ENCODE measurements at places on chromosomes 2 and 18.

DNA sequence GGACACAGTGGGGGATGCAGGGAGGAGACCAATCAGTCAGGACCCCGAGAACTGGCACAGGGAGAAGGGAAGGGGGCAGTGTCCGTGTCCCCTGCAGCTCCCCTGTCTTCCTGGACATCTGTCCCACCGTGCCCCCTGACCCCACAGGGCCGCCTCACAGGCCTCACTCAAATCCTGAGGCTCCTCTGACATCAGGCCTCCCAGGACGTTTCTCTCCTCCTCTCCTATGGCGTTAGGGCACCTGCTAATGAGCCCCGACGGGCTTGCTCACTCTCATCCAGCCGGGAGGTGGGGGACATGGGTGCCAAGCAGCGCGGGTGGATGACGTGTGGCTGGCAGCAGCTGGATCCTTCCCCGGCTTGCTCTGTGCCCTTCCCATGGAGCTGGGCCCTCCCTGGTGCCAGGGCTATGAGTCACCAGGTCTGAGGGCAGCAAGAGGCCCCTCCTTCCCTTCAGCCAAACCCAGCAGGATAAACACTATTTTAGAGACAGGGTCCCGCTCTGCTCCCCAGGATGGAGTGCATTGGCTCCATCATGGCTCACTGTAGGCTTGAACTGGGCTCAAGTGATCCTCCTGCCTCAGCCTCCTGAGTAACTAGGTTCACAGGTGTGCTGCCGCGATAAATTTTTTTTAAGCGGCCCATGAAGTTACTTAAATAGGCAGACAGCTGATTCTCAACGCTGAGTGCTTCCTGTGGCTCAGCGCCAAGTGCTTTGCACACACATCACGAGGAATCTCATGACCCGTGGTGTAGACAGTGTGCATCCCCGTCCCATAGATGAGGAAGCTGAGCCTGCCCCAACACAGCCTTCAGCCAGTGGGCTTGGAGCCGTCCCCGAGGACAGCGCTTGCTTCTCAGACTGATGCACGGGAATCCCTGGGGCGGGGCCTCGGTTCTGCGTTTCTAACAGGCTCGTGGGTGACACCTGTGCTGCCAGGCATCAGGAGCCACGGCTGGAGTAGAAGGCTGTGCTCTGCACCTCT is 64.5 kb upstream of the HDAC4 start:
- DNase-seq = no peak

- no peak for DNase-seq
Measured at GRCh38 chr18:28036488-28036887, 140.4 kb downstream of the CDH2 start.

GRCh38 chr2:117812443-117812842 is 2.0 kb upstream of the DDX18 start:
- no peak for DNase-seq

- DNase-seq = no peak
Measured at GRCh38 chr2:219567791-219568361, 3.5 kb downstream of the OBSL1 start.

DNA sequence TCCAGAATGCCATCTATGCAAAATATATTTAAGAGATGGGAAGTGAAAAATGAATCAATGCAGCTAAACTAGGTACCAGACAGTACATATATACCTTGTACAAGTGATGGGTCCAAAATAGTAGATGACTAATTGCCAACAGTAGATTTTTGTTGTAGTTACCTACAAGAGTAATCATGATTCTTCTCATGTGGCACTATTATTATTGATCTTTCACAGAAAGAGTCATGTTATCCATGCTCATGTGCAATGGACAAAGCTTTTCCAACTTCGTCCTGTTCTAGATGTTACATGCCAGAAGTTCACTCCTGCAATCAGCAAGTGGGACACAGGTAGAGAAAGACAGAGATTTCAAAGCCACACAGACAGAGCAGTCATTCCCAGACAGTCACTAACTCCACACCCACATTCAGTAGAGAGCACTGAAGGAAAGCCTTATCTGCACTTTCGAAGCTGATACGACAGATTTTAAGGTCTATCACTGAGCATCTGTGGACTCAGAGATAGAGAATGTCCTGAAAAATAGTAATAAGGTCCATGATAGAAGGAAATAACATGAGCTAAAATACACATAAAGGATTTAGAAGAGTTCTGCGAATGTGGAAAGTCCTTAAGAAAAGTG is 101.6 kb upstream of the ITPRID2 start:
- no peak for DNase-seq

DNA sequence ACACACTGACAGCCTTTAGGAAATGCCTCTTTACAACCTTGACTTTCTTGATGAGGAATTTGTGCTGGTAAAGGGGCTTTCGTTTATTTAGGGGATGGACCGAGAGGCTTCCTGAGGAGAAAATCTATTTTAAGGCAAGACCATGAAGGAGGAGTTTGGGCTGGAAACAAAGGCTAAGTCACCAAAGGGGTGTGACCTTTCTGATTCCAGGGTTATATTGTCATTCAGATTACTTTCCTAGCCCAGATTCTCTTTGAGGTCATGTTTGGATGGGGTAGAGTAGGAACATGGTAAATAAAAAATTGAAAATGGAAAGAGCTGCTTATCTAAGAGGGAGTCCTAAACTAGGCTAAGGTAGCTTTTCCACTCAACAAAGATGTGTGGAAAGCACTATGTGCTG is 77.1 kb upstream of the UGP2 start:
- no peak for DNase-seq

- no peak for DNase-seq
Measured at GRCh38 chr2:72864500-72864899, 22.7 kb upstream of the SPR start.

DNA sequence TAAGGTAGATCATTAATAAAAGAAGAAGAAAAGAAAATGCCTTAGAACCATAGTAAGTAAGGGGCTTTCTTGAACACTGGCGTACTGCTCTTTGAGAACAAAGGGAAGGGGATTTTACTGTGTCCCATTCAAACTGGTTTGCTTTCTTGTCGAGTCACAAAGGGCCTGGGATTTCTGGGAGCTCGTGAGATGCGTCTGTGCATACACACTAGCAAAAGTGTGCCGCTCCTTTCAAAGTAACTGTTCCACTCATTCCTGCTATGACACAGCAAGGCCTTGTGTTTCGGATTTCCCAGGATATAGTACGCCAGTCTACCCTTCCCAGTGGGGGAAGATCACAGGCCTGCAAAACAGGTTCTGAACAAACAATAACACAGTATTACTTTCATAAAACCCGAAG is 93.0 kb downstream of the KCTD18 start:
- no peak for DNase-seq

- no peak for DNase-seq
Measured at GRCh38 chr2:170974304-170974993, 45.4 kb downstream of the GORASP2 start.

DNA sequence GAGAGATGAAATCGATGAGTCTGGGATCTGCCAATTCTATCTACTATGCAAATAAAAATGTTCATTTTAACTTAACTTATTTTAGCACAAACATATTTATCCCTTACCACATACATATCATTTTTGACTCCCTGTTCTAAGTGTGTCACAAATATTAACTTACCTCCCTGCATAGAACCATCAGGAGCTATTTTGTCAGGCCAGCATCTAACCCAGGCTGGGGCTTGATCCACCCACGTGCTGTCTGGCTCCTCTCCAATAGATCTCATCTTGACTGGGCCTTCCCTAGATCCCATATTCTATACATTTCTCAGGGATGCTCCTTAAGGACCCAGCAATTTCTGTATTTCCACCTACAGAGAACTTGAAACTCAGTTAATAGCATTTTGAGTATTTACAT is 20.9 kb downstream of the NTSR2 start:
- DNase-seq = no peak

DNA sequence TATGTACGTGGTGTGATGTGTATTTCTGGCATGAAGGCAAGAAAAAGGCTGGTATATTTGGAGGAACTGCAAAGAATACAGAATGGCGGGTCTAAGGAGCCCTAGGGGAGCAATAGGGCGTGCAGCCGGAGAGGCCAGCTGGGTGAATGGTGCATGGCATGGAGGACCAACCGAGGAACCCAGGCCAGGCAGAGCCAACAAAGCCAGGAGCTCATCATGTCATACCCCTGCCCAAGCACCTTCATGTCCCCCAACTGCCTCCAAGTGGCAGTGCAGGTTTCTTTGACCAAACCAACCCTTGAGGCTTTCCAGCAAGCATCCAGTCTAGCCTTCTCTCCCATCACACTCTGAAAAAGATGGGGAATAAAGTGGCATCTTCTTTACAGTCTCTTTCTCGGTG is 8.9 kb upstream of the KCNK3 start:
- no peak for DNase-seq

DNA sequence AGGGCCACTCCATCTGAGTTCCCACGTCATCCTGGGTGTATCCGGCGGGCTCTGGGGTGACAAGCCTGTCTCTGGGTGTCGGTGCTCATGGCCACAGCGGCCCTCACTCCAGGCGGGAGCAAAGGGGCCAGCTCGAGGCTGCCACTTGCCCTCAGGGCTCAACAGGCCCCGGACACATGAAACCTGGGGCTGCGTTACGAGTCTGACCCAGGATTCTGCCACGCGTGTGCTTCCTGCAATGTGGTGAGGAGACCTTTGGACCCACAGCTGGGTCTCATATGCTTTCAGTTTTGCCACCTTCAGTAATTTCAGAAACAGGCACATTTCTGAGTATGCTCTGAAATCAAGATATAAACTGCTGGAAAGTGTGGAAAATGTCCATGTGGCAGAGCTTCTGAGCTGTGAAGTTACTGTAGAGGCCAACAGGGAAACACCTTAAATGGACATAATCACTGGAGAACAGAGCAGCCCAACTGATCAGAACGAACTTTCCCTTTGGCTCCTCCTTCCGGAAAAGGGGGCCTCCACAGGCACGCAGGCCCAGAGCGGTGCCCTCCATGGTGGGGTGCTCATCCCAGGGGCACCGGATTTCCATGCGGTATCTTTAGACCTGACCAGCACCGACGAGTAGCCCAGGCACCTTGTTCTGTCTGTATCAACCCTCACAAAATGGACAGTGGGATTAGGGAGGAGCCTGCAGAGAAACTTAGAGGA is 14.1 kb downstream of the PER2 start:
- no peak for DNase-seq

- DNase-seq = no peak
Measured at GRCh38 chr2:132884705-132885104, 214.7 kb upstream of the LYPD1 start.

DNA sequence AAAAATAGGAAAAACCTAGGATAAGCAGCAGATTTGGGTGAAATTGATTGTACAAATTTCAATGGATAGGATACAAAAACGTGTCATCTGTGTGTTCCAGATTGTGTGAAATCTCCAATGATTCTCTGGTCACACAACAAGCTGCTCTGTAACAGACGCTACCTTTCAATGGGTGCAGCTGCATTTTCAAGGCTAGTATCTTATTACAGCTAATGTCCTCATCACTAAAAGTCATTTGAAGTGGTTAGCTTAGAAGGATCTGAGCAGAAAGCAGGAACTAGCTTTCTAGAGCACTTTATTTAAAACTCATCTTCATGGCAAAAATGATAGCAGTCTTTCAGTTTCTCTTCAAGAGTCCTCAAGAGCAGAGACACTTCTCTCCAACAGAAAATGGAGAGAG is 364.6 kb downstream of the LRP1B start:
- DNase-seq = no peak

- DNase-seq = no peak
Measured at GRCh38 chr2:112634153-112634873, 11.4 kb upstream of the SLC20A1 start.

All from activated gamma-delta T cell treated with anti-CD3 and anti-CD28 coated beads, Interleukin-2, amount 50 U/mL, for 16 hours (primary cell).